ENCODE measurements at places on chromosomes 16 and 17.

- DNase-seq = no peak
Measured at GRCh38 chr17:9266031-9266680, 244.8 kb downstream of the NTN1 start.

DNA sequence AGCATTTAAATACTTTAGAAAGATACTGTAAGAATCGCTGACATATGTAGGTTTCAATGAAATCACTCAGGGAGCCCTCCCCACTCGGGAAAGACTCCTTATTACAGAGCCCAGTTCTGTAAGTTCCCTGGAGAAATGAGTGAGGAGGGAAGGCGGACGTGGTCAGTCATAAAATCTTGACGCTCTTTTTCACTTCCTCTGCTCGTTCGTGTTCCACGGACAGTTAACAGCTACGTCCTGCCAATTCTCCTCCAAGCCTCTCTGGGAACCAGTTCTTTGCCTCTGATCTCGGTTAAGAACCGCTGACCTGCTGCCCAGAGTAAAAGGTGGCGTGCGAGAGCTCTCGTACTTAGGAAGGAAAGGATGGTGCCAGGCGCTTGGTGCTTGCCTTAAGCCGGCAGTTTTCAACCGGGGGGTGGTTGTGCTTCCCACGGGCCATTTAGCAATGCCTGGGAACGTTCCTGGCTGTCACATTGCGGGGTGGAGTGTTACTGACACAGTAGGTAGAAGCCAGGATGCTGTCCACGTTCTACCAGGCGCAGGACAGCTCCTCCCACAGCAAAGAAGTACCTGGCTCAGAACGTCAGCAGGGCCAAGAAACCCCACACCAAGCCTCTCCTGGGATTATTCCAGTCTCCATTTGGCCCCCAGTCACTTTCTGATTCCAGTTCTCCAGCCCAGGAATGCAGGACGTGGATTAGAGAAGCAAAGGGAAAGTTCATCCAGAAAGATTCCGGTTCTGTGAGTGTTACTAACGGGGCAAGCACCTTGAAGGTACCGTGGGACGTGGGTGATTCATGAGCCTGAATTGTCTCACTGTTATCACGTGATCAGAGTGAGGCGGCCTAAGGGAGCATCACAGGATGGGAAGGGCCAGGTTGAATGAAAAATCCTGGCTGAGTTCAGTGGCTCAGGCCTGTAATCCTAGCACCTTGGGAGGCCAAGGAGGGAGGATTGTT lies 87.7 kb downstream of the MRM3 start:
- no peak for DNase-seq

DNA sequence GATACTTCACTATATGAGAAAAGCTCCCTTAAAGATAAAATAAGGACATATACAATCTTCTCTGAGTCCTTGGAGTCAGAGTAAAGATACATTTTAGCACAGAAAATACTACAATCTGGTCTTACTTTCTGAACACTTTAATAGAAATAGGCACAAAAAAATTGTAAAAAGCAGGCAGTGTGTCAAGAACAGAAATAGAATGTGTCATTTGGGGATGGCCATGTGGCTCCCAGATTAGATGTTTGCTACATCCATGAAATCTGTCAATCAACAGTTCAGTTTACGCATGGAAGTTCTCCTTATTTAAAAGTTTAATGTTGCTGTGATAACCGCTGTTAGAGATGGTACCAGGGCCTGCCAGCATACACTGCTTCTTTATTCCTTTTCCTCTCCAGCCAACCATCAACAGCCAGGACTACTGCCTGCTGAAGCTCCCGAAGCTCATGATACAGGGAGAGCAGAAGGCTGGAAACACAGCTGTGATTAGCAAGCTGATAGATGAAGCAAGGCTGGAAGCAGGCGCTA lies 278.5 kb downstream of the CEP112 start:
- no peak for DNase-seq

DNA sequence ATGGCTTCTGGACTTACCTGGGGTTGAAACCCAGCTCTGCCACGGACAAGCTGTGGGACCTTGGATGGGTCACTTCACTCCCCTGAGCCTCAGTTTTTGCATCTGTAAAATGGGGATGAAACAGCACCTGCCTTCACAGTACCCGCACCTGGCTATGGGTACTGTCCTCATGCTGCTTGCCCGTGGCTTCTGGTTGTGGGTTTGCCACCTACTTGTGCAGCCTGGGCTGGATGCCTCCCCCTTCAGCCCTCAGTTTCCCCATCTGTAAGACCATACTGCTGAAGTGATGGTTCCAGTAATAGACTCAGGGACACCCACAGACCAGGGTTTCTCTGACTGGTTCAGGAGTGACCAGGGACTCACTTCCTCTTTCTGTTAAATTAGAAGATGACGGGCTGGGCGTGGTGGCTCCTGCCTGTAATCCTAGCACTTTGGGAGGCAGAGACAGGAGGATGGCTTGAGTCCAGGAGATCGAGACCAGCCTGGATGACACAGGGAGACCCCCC lies 9.4 kb downstream of the GLIS2 start:
- DNase-seq = no peak

DNA sequence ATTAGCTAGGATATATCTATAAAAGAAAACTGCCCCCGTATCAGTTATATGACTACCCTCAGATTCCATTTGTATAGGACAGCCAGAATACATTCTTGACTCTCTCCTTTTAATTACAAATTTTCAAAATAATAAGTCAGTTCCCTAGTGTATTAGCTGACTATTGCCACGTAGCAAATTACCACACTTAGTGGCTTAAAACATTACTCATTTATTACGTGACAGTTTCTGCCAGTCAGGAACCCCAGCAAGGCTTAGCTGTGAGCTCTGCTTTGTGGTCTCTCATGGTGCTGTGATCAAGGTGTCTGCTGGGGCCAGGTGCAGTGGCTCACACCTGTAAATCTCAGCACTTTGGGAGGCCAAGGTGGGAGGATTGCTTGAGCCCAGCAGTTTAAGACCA lies 13.9 kb upstream of the SCNN1B start:
- DNase-seq = no peak

DNA sequence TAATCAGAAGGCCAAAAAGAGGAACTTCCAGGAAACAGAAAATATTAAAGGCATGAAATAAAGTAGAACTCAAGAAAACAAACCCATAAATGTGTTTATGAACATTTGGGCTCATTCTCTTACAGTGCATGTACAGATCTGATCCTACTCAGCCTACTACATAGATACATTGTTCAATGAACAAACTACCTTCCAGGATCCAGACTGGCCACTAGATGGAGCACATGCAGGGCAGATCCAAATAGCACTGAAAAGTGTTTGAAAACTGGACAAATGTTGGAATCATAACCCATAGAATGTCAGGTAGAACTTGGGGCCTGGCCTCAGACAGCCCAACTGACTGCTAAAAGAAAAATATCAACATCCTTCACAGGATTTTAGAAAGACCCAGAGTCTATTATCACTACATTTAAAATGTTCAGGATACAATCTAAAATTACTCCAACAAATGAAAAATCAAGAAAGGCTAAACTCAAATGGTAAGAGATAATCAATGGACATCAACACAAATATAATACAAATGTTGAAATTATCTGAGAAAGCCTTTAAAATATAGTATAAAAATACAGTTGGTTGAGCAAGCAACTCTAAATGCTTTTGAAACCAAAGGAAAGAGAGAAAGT lies 122.4 kb upstream of the NUDT7 start:
- DNase-seq = no peak

DNA sequence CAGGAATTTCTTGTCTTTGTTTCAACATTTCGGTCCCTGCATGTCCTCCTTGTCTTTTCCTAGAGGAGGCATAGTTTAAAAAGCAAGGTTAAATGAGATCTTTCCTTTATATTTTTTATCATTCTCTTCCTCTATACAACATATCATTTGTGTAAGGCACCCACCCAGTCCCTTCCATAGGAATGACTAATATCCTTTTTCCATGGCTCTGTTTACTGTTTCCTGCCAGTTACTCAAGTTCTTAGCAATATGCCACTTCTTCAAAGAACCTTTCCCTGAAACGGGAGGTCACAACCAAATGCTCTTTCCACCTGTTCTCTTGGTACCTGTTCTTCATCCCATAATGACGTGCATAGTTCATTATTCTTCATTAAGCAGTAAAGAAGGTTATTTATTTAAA lies 1237.1 kb upstream of the GOT2 start:
- no peak for DNase-seq

GRCh38 chr17:34283571-34283970 lies 2.0 kb upstream of the CCL11 start:
- DNase-seq = no peak

DNA sequence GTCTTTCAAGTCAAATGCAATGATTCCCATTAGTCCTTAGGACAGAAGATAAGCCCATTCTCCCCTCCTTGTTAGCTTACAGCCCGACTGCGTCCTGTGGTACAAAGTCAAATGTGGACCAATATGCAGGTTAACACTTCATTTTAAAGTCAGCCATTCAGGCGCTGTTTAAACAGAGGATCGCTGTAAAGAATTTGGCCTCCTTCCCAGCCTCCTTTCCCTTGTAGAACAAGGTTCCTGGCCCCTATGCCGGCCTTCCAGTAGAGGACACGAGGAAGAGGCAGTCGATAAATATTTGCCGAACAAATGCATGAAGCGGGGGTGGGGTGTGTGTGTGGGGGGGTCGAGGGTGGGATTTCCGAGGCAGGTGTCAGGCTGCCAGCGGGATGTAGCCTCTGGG lies 4.3 kb downstream of the SDK2 start:
- DNase-seq = peak; percentile 92

DNA sequence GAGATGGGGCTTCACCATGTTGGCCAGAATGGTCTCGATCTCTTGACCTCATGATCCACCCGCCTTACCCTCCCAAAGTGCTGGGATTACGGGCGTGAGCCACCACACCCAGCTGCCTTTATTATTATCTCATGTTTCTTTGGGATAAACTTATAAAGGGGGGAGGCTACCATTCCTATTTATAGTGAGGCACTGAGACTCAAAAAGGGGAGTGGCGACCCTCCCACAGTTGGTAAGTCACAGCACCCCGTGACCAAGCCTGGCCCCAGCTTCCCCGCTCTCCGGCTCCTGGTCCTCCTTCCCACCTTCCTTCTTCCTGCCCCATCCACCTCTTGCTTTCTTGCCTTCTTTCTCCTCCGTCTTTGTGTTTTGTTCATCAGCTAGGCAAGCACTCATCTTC lies 5.2 kb downstream of the MYH3 start:
- no peak for DNase-seq

GRCh38 chr17:2450016-2450650 lies 49.3 kb upstream of the MNT start:
- no peak for DNase-seq

GRCh38 chr16:31706318-31706717 lies 167.3 kb upstream of the ZNF267 start:
- no peak for DNase-seq

DNA sequence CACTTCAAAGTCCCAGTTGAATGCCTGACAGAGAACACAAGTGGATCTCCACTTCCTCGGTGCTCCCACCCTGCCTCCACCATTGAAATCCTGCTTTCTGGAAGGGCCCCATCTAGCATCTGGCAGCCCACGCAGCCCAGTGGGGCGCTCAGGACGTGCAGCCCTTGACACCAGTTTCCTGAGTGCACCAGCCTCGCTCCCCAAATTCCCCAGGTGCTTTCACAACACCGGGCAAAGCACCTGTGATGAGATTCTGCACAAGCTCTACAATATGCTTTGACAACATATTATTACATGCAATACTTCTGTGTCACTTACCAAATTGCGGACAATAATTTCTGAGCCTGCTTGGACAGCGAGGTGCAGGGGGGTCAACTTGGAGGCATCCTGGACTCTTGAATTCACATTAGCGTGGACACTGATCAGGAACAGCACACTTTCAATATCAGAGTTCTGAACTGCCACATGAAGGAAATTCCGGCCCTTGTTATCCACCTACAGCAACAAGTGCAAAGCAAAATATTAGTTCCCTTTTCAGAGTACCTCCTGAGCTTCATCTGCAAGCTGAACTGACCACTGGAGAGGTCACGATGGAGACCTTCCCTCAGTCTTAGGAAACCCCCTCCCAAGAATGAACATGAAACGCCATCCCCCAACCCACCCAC lies 33.9 kb downstream of the CYB5D2 start:
- DNase-seq = no peak

DNA sequence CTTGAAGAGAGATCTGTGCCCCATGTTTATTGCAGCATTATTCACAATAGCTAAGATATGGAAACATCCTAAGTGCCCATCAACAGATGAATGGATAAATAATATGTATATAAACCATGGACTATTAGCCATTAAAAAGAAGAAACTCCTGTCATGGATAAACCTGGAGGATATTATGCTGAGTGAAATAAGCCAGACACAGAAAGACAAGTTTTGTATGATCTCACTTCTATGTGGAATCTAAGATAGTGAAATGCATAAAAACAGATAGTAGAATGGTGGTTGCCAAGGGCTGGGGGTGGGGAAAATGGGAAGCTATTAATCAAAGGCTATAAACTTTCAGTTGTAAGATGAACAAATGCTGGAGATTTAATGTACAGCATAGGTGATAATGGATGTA lies 19.9 kb upstream of the HEATR6 start:
- no peak for DNase-seq

DNA sequence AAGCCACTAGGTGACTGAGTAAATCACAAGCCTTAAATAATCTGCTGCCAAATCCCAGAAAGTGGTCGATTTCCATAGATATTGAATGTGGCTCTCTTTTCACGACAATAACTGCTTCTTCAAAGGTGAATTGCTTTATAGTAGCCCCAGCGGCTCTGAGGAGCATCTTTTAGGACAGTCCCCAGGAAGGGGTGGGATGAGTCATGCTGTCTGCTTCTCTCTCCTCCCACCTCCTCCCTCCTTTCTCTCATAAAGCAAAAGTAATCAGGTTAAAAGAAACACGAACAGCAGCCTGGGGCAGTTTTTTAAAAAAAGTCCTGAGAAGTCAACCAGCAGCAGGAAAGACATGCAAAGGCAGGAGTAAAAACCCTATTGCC lies 1.8 kb downstream of the KIAA0513 start:
- no peak for DNase-seq
